Endothelial cell of umbilical vein (primary cell): ENCODE measurements at places on chromosomes 3 and 15. TPM values are rescaled to one million over a fixed set of nuclear protein-coding genes. Genes with fewer than 3 reads are reported as not detected.

HESX1 gene
- total RNA-seq, result 0.58 and 0.65 TPM in 2 replicates

BOC gene
- not detected in 2 replicates for total RNA-seq

PATL2 gene
- 0.42 TPM in 1 of 2 replicates, not detected in the other for total RNA-seq

CACNA1D gene
- not detected in 2 replicates for total RNA-seq

ARL6IP5 gene
- total RNA-seq, result 111 and 116 TPM in 2 replicates

PTPRG gene
- 37.5 and 39.1 TPM in 2 replicates for total RNA-seq

GNAI2 gene
- total RNA-seq, result 767 and 773 TPM in 2 replicates

CLDN16 gene
- total RNA-seq, result not detected in 2 replicates

TUSC7 gene
- total RNA-seq, result not detected in 2 replicates

ARHGAP11A gene
- 82.3 and 94.1 TPM in 2 replicates for total RNA-seq

LSAMP gene
- total RNA-seq, result not detected in 2 replicates

RNU5B-1 gene
- not detected in 2 replicates for total RNA-seq

SLC24A5 gene
- total RNA-seq, result not detected in 2 replicates

TGM5 gene
- total RNA-seq, result not detected in 2 replicates

C3orf85 gene
- total RNA-seq, result not detected in 2 replicates

STRIT1 gene
- total RNA-seq, result not detected in 2 replicates
